ENCODE measurements at places on chromosomes 5 and 9.

DNA sequence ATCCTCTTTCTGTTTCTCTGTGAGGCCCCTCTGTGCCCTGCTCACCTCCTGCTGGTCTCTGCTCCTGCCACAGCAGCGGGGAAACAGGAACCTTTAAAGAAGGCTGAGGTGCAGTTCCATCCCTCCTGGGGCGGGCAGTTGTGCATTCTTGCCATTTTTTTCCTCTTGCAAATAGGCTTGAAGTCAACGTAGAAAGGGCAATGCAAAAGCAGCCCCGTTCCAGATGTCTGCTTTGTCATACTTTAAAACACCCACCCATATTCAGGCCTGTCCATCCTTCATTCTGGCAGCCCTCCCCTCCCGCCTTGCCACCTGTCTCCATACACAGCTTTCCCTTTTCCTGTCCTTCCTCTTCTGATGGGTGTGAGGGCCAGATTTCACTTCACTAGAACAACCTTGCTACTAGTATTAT is 65.4 kb upstream of the KLF9 start:
- peak; percentile 92 for DNase-seq

DNA sequence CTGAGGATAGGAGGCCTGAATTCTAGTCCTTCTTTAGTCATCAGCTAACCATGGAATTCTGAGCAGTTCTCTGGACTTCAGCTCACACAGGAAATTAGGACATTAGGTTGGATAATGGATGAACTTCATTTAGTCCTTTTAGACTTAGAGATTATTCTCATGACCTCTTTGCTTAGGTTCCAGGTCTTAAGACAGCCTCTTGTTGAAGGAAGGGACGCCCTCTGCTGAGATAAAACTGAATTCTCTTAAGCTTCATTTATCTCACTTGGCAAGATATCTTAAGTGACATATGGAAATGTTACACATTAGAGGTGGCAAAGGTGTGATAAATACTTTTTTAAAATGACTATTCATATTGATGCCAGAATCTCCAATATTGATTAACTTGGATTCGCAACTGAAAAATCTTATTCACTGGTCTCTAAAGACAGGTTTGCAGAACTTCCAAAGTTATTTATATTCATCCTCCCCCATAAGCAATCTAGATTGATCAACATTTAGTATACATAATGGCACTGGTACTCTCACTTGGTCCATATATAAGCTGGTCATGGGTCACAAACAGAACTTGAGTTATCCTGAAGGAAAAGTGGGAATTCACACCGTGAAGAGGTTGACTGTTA is 16.9 kb upstream of the ZNF366 start:
- peak; percentile 85 for DNase-seq

DNA sequence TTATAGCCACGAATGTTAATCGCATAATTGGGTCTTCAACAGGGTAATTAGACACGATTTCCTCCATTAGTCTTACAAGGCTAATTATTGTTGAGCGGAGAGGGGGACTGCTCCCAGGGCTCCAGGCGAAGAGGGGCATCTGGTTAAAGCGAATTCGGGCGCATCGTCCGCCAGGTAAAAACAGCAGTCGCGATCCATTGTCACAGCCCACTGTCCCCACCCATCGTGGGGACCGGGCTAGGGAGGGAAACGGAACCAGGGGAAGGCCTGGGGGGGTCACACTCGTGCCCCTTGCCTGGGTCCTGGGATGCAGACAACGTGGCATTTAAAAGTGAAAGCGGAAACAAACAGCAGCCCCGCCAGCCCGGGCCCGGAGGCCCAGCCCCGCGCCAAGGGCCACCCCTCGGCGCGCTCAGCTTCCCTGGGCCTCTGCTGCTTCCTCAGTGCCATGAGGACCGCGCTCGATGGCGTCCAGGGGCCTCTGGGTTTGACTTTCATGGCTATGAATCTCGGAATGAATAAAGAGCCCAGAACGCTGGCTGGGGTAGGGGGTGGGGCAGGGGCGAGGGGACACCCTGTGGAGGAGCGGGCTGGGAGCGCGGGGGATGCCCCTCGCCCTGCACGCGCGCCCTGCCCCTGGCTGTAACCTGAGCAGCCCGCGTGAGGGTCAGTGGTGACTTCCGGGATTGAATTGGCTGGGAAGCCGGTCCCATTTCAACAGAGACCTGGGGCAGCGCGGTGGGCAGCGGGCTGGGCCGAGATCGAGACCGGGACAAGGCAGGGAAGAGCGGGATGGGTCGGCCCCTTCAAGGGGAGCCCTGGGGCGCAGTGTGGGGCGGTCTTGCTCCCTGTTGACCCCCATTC is 99.9 kb downstream of the GTF3C4 start:
- DNase-seq = peak; percentile 24

GRCh38 chr5:43772764-43773477 is 169.9 kb downstream of the NNT start:
- peak; percentile 37 for DNase-seq

DNA sequence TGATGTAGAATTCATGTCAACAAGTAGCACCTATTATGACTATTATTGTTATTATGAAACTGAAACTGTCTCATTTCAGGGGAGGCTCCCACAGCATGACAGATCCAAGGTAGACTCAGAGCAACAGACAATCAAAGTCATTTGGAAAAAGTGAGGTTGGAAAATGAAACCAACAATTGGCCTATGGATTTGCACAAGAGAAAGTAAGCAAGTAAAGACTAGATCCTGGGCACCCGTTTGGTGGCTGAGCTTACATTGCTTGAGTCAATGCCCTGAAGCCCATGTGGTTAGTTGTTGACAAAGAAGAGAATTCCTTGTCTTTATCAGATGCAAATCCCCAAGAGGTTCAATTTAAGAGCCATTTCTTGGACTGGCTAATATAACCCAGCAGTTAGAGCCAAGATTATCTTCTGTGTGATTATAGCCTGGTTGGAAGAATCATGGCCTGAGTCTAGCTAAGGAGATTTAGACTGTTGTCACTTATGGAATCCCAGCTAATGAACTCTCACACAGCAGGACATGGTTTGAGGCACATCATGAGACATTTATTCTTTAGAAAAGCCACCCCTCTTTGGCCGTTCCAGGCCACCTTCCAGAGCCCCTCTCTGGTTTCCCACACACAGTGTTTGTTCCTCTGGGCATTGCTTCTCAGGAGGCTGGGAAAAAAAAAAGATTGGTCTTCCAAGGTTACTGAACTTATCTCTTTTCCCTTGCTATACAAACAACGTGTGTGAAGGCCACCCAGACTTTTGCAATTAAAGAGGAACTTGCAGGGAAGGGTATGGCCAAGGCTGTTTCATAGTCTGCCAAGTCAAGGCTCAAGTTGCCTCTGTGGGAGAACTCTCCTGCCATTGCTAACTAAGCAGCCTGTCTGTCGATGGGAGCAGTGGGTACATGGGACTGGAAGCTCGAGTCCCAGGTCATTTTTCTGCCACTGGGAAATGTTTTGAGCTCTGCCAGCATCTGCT is 399.5 kb downstream of the ENC1 start:
- no peak for DNase-seq

GRCh38 chr5:97087138-97087537 is 55.3 kb downstream of the LIX1 start:
- DNase-seq = no peak

- no peak for DNase-seq
Observed at GRCh38 chr5:82362636-82363035, 84.5 kb upstream of the RPS23 start.
